ENCODE measurements at places on chromosomes 4 and X.

GRCh38 chr4:109978704-109979454 is 66.2 kb downstream of the EGF start:
- no peak for DNase-seq

DNA sequence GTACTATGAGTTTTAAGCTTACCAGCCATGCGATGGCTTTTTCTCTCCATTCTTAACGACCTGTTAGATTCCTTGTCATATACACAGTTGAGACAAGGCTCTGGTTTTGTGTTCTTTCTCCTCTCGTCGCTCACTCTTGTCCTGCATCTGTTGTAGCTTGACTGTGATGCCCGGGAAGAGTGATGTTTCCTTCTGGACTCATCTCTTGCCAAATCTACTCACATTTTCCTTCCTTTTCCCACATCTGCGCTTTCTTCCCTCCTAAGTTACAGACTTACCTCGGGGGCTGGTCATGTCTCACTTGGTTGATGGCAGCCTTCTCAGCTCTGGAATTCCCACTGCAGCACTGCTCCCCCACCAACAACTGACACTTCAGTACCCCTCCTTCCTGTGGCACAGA is 4.8 kb upstream of the MAP7D3 start:
- DNase-seq: no peak

DNA sequence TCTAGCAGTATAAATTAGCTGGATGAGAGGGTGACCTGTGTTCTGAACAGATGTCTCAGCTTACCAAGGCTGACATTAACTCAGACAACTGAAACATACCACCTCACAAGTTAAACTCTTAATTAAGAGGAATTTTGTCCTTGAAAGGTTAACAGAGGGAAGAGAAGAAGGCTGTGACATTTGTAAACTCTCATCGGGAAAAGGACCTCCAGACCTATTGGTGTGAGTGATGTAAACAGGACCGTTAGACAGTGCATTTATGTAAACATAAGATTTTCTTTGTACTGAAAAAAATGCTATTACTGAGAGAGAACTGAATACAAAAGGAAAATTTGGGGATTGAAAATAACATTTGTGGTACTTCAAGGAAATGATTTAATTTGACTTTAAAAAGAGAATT is 308.4 kb upstream of the DIAPH2 start:
- no peak for DNase-seq

- DNase-seq: no peak
These were observed 337.7 kb upstream of the CTSO start for GRCh38 chr4:156291317-156291716.

DNA sequence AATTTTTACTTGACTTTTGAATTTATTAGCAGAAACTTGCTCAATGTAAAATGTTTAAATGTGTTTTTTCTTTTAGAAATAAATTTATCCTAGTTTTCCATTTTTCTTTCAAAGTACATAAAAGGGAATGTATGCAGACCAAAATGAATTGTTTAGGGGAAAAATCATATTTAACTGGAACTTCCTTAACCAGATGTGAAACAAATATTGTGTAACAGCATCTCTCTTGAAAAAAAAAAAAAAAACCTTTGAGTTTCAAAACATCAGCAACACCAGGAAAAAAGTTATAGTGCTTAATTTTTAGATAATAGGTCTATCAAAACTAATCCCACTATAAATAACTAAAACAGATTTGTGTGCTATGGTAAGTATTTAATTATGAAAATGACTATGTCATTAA is 14.5 kb upstream of the CCNA2 start:
- DNase-seq: no peak

DNA sequence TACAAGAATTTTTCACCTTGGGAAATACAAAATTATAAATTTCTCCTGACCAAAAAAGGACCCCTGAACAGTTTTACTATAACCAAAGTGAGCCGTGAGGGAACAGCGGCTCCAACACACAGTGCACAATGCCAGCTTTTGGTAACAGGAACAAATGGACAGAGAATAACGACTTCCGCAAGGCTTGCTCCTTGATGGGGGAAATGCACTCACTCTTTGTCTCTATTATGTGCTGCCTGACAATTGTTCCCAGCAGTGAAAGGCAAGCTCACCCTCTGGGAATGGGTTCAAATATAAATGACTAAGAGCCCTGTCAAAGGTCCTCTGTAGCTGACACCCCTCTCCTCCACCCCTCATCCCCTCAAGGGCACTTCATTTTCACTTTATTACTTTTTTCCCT is 325.8 kb upstream of the GALNT7 start:
- peak; percentile 74 for DNase-seq

GRCh38 chrX:132676561-132677186 is 187.8 kb upstream of the MBNL3 start:
- DNase-seq: no peak

- DNase-seq: no peak
These were observed 300.3 kb upstream of the IRS4 start for GRCh38 chrX:109036624-109037023.

DNA sequence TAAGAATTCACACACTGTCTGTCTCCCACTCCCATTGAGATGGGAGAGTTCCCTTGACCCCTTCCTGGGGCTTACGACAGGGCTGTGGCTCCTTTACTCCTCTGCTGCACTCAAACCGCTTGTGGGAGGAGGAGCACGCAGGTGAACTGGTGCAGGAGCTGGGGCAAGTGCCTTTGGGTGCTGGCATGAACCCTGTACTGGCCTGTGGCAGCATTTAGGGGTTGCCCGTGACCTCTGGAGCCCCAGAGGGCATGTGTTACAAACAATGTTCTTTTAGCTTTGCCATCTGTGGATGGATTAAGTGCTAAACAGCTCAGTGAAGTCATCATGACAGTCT is 21.8 kb upstream of the FTHL17 start:
- no peak for DNase-seq

DNA sequence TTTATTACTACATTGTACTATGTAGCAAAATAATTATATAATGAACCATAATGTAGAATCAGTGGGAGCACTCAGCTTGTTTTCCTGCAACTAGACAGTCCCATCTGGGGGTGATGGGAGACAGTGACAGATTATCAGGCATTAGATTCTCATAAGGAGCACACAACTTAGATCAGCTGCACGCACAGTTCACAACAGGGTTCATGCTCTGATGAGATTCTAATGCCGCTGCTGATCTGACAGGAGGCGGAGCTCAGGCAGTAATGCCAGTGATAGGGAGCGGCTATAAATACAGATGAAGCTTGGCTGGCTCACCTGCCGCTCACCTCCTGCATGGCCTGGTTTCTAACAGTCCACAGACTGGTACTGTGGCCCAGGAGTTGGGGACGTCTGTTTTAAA is 199.2 kb downstream of the MAB21L2 start:
- no peak for DNase-seq

GRCh38 chr4:82711158-82711785 is 87.3 kb downstream of the SCD5 start:
- DNase-seq: no peak

DNA sequence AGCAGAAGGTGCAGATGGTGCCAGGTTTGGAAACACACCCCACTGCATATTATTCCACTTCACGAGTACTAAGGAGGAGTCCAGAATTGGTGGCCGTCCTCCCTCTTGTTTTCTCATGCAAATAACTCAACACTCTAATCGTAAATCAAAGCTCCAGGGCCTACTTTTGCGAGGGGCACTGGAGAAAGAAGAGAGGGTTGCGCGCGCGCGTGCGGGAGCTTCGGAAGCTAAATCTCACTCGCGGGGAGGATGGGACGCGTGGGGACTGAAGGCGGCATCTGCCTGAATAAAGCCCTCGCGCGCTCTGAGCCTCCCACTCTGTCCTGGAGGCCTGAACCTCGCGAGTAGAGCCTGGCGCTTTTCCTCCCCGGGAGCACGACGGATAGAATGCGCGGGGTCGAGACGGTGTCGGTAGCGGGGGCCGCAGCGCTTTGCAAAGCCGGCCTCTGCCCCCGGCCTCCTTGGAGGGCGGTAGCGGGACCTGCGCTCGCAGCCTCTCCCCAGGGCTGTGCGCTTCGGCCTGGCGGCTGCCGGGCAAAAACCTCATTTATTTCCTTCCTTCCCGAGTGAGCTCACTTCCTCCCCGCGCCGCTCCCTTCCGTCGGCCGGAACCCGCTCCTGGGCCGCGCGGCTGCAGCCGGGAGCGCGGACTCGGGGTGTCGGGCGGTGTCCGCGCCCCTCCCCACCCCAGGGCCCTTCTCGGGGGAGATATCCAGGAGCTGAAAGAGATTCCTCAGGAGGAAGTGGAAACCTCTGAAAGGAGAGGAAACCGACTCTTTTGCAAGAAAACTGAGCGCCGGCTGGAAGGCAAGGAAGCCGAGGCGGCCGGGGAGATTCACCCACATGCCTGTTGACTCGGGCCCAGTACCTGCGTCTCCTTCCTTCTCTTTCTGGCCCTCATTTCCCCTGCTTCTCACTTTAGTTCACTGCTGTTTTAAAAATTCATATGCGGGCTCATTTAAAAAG is 20.7 kb downstream of the HAND2 start:
- DNase-seq: no peak

All from NCI-H1092 (cell line).